Omental fat pad (tissue), 4 donors: ENCODE measurements at places on chromosomes 5 and 9. TPM values are rescaled to one million over a fixed set of nuclear protein-coding genes. Genes with fewer than 3 reads are reported as not detected.
A peak's percentile ranks its signal among the peaks of the same experiment; 100 is the strongest.

DNA sequence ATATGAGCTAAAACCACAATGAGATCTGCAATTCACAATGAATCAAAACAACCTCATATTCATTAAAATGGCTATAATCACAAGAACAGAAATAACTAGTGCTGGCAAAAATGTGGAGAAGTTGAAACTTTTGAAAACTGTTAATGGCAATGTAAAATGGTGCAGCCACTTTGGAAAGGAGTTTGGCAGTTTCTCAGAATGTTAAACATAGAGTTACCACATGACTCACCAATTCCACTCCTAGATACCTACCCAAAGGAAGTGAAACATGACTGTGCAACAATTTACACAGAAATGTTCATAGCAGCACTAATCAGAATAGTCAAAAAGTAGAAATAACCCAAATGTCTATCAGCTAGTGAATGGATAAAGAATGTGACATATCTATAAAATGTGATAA lies 862.2 kb downstream of the DTWD2 start:
- no peak for DNase-seq

DNA sequence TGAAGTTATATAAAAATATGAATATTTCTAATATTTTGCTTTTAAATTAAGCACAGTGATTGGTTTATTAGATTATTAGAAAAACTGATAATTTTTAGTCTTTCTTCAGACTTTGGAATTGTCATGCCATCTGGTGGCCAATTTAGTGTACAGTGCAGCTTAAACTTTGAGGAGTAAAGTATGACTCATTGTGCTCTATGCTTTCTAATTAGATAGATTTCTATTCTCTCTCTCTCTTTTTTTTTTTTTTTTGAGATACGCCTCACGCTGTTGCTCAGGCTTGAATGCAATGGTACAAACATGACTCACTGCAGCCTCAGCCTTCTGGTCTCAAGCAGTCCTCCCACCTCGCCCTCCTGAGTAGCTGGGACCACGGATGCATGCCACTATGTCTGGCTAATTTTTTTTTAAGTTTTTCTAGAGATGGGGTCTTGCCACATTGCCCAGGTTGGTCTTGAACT lies 42.1 kb upstream of the GPR21 start:
- no peak for DNase-seq

GRCh38 chr5:140041492-140042392 lies 1.4 kb downstream of the NRG2 start:
- peak; percentile 36 for DNase-seq

DNA sequence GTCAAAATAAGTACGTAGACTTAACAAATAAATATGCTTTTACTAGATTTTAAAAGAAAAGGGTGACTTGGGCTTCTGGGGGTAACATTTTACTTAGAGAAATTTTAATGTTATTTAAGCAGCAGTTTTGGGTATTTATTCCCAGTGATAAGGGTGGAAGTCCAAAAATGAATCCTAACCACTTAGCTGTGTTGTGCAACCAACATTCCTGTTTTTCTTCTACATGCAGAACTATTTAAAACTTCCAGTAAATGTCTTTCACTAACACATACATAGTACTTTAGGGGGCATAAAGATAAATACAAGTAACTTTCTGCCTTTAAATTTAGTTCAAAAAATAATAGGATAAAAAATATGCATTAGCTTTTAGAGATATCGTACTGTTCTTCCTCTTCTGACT lies 436.7 kb downstream of the CTNND2 start:
- no peak for DNase-seq

DNA sequence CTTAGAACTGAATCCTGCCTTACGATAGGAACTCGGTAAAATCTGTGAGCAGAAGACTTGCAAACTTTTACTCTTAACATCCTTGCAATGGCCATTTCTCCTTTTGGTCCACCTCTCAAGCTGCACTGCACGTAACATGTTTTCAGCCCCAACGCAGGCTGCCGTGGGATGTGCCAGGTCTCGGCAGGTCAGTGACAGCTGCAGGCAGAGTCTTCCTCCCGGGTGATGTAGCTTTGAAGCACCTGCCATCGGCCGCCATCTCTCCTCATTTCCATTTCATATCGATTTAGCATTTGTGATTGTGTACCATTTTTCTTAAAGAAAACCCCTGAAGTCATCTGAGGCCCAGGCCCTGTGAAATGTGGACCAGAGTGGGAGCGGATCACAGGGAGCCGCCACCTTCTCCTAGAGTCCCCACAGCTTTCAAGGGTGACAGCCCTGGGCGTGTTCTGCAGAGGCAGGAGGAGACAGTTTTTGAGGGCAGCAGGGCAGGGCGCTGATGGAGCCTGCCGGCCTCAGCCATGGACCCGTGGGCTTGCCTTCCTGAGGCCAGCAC lies 25.8 kb upstream of the LPCAT1 start:
- no peak for DNase-seq

GRCh38 chr5:14258840-14259239 lies 115.7 kb downstream of the TRIO start:
- no peak for DNase-seq

DNA sequence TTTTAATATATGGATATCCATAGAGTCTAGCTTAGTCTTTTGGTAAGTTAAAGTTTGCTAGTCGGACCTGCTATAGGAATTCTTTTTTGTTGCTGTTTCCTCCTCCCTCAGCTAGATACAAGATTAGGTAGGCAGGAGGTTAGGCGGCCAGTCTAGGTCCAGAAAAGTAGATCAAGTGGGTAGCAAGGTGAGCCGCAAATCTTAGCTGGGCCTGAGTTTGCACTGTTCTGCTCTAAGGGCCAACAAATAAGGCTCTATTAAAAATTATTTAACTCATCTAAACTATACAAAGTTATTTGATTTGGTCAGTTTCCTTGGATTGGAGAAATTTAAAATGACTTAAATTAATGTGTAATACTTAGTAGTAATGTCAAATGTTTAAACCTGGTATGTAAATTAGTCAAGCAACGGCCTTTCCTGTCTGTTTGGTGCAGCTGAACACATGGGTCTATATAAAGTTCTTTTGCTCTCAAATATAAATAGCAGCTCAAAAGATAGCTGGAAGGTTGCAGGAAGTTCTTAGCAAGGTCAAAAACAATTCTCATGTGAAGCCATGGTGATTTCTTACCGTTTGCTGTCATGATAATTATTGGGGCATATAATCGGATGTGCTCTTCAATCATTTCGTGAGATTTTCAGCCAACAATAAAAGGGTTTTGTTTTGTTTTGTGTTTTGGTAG lies 72.0 kb downstream of the PRKACG start:
- no peak for DNase-seq

- no peak for DNase-seq
These were observed 2.2 kb upstream of the PLPP7 start for GRCh38 chr9:131287359-131287758.

DNA sequence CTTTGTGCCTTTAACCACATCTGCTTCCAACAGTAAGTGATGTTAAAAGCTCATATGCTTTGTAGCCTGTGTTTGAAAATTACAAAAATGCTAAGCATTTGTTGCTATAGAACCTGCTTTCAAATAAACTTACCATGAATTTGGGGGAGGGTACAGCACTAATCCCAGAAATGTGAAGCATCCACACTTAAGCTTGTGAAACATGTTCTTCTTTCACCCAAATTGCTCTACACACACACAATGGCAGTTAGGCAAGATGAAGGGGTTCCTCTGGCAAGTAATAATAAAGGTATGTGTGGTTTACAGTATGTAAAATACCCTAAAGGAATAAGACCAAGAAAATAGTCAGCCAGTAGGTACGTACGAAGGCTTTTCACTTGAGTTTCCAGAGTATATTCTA lies 165.6 kb downstream of the SMARCA2 start:
- DNase-seq: no peak

GRCh38 chr5:148563021-148563420 lies 91.3 kb downstream of the HTR4 start:
- no peak for DNase-seq

- no peak for DNase-seq
These were observed 2.0 kb downstream of the SEMA6A start for GRCh38 chr5:116572350-116573278.

DNA sequence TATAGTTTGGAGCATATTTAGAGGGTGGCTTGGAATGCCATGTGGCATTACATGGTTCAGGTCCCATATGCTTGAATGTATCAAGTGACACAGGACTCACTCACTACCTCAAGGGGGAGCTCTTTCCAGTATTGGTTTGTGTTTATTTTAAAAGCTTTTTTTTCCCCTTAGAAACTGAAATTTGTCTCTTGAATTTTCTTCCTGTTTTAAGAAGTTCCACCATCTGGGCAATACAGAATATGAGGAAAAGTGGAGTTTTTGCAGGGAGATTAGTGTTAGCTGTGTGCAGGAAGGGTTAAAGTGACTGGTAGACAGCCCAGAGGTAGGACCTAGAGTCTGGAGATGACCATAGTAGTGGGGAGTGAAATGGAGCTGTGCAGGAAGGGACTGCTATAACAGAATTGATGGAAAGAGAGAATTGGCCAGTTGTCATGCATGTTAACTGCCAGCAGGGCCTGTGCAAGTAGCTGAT lies 36.6 kb downstream of the CTNNA1 start:
- no peak for DNase-seq

- DNase-seq: no peak
These were observed 156.4 kb downstream of the RORB start for GRCh38 chr9:74653410-74654080.

DNA sequence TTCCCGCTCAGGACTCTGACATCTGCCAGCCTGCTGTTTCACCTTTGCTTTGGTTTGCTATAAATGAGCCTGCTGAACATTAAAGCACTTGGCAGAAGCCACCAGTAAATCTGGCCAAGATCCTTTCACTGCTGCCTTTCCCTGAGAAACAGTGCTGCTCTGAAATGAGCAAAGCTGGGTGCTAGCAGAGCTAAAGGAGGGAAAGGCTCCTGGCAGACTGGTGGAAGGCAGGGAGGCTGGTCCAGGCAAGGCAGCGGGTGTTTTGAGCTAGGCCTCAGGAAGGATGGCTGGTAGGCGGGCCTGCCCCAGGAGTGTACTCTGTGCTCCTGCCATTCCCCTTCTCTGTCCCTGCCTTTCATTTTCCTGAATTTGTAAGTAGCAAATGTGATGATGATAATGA lies 52.5 kb upstream of the PTGS1 start:
- DNase-seq: no peak

- DNase-seq: no peak
These were observed 5.5 kb upstream of the ENTREP1 start for GRCh38 chr9:69319324-69320025.

The NR5A1 gene
- not detected for total RNA-seq

The BTNL8 gene
- 8.8 TPM for total RNA-seq

The NSG2 gene
- not detected for total RNA-seq

The PFN3 gene
- not detected for total RNA-seq

The NRARP gene
- 8.8 TPM for total RNA-seq

The CRB2 gene
- total RNA-seq: 16.2 TPM

The CANX gene
- total RNA-seq: 269 TPM

The CCDC107 gene
- total RNA-seq: 108 TPM

The MLANA gene
- not detected for total RNA-seq

The SUSD3 gene
- total RNA-seq: 6.8 TPM

The FREM1 gene
- 5.0 TPM for total RNA-seq
